Fibroblast of gingiva (primary cell): ENCODE measurements at places on chromosomes 13 and 19.

GRCh38 chr19:33831825-33832224, 35.2 kb downstream of the KCTD15 start:
- no peak for DNase-seq

DNA sequence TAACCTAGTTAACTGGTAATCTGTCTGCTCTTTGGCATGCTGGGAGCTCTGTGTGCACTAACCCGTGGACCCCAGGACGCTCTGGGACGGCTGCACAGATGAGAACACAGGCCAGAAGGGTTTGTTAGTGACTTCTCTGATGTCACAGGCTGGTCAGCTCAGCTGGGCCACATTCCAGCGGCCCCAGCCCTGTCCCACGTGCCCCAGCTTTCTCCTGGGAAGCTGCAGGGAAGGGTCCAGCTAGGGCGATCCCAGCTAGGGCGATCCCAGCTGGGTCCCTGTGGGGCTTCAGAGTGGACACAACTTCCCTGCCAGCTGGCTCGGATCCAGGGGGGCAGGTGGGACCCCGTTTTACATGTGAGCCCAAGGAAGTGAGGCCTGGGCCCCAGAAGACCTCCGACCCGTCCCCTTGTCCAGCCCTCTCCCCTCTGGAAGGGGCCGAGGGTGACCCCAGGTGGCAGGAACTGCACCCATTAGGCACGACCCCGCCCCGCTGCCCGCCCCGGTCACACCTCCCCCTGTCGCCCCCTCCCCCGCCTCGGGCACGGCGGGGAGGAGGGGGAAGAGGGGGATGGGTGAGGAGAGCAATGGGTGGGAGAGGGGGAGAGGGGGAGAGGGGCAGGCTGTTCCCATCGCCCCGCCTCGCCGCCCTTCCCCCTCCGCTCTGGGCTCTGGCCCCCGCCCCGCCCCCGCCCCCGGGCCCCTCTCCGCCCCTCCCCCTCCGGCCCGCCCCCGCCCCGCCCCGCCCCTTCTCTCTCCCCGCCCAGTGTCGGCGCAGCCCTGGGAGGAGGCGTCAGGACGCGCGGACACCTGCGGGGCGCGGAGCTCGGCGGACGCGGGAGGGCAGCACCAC, 75.2 kb upstream of the MCF2L start:
- DNase-seq = no peak

GRCh38 chr19:16660763-16661479, at the start of gene TMEM38A:
TSS of gene TMEM38A (plus strand) at chr19:16661139. CDS start at chr19:16661218, 79 bp downstream.
- no peak for DNase-seq

GRCh38 chr13:104593251-104593576, 1527.0 kb upstream of the SLC10A2 start:
- DNase-seq = no peak

DNA sequence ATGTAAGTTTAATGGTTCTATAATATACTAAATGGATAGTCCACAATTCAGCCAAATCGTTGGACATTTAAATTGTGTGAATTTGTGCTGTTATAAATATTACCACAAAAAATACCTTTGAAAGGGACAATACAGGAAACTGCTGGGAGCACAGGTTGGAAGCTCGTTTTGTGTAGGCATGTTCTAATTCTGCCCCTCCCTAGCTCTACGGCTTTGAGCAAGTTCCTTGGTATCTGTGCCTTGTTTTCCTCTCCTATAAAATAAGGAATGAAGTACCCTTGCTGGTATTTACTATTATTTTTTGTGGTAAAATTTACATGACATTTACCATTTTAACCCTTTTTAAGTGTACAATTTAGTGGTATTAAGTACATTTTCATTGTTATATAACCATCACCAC, 102.6 kb upstream of the SLC7A1 start:
- DNase-seq = no peak

DNA sequence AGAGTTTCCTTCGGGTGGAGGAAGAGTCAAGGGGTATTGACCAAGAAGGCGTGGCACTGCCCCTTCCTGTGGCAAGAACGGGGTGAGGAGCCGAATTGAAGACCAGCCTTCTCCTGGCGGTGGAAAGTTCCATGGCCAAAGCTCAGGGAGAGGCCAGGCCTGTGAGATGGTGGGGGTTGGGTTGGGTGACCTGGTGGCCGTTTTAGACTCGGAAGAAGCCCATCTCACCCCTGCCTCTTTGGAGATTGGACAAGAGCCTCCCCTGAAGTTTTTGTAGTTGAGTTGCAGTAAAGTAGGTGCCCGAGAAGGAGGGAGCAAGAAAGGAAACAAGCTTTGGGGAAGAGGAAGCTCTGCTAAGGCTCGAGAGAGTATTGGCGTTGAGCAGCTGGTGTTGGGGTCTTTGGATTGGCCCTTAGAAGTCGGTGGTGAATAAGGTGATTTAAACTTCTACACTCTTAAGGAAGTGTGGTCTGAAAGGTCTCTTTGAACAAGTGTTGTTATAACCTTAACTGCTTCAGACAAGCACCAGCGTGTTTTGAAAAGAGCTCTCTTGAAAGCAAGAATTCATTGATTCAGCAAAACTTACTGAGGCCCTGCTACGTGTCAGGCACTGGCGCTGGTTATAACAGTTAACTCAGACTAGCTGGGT, 964 bp downstream of the SPINT2 start:
- DNase-seq = no peak

GRCh38 chr19:28297036-28297435, 915.9 kb downstream of the UQCRFS1 start:
- peak; percentile 17 for DNase-seq
